Right lobe of liver (tissue), 6 donors: ENCODE measurements at places on chromosomes 12 and 14. TPM values are rescaled to one million over a fixed set of nuclear protein-coding genes. Genes with fewer than 3 reads are reported as not detected.

The ABHD12B gene
- not detected for total RNA-seq

The KRT6C gene
- total RNA-seq: not detected

The BICDL1 gene
- 13.0 TPM for total RNA-seq

The CCDC63 gene
- not detected for total RNA-seq

The CHPT1 gene
- 90.9 TPM for total RNA-seq
